ENCODE measurements at places on chromosomes 16 and 17.

- DNase-seq = no peak
Measured at GRCh38 chr16:68366062-68366461, 55.2 kb downstream of the PRMT7 start.

GRCh38 chr16:85851034-85851785, 47.8 kb upstream of the IRF8 start:
- no peak for DNase-seq

GRCh38 chr17:34556384-34556783, 23.0 kb upstream of the TMEM132E start:
- DNase-seq = no peak

- no peak for DNase-seq
Measured at GRCh38 chr16:12086822-12087221, 110.3 kb downstream of the SNX29 start.

GRCh38 chr17:56676810-56677209, 83.3 kb downstream of the NOG start:
- DNase-seq = no peak

DNA sequence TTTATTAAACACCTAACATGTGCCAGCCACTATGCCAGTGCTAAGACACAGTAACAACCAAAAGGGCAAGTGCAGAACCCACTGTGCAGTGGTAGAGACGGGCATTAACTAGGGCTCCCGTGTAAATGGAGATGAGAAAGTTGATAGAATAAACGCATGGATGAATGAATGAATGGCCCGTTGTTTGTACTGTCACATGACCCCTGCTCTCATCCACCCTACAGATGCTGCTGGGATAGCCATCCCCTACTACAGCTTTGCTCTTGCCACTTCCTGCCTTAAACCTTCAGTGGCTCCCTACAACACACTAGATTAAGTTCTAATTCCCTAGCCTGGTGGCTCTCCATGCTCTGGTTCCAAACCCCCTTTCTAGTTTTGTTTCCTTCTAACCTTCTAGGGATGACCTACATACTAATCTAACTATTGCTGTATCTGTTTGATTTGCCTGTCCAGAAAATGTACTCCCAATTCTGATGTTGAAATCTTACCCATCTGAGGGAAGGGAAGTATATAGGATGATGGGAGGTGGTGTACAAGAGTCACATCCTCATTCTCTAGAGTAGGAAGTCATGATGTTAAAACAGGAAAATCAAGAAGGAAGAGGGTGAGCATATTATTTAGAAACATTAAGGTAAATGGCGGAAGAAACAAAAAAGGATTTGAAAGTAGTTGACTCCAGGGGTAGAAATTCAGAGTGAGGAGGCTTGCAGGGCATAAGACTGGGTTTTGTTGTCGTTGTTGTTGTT, 11.4 kb upstream of the TNRC6C start:
- no peak for DNase-seq

- DNase-seq = peak; percentile 27
Measured at GRCh38 chr17:7136266-7136877, 21.8 kb upstream of the ASGR2 start.

GRCh38 chr16:67240506-67240905, 6.8 kb downstream of the FHOD1 start:
- no peak for DNase-seq

- no peak for DNase-seq
Measured at GRCh38 chr16:5044011-5044540, 10.3 kb upstream of the NAGPA start.

DNA sequence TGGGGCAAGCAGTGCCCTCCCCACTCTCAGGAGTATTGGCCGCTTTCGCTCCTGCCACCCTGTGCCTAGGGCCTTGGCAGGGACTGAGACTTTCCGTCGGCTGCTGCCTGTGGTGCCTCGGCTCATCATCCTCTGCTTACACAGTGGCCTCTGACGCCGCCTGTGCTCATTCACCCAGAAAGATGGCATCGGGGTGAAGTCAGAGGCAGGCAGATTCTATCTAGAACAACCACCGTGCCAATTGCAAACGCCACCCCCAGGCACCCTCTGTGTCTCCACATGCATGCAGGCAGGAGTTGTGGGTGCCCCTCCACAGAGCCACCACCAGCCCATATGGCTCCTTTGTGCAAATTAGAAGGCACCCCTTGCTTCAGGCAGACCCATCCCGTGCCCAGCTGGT, 154.2 kb upstream of the GSE1 start:
- DNase-seq = no peak

DNA sequence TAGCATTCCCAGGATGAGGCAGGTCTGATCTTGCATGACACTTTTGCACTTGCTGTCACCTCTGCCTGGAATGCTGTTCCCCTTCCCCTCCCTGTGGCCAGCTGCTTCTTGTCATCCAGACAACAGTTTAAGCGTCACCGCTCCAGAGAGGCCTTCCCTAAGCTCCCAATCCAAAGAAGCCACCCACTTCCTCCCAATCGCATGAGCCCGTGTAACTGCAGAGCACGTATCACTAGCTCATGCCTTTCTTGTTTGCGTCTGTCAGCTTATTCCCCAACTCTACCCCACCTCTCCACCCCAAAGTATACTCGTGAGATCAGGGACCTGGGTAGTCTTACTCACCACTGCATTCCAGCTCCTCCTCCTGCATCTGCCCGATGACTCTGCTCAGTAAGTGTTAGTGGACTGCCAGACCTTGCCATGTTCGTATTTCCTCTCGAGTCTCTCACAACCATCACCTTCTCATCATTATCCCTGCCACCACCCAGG, 92.8 kb downstream of the GAS7 start:
- DNase-seq = no peak

DNA sequence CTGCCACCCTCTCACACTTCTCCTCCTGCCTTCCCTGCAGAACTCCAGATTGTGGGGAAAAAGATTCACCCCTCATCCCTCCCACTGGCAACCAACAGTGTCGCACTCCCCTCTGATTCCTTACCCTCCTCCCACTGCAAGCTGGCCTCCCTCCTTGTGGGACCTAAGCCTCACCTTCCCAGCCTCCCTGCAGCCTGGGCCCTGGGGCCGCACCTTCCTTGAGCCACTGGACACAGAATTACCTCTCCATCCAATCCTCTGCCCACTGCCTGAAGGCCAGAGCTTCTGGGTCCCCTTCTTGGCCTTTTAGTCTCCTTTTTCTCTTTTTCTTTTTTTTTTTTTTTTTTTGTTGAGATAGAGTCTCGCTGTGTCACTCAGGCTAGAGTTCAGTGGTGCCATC, 33.9 kb downstream of the NGFR start:
- no peak for DNase-seq

DNA sequence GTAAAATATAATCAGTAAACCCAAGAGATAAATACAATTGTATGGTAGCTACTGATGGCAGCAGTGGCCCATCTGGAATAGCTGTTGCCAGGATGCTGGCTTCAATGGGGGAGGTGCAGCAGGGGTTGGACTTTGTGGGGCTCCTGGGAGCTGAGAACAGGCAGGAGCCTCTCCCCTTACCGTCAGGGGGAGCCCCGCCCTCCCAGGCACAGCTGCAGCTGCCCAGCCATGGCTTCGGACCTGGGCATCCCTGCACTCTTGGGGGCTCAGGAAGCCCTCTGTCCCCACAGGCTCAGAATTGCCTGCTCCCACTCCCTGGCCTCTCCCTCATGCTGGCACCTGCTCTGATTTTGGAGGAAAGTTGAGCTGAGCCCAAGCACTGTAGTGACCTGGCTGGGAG, 741.1 kb downstream of the CDH11 start:
- DNase-seq = no peak

DNA sequence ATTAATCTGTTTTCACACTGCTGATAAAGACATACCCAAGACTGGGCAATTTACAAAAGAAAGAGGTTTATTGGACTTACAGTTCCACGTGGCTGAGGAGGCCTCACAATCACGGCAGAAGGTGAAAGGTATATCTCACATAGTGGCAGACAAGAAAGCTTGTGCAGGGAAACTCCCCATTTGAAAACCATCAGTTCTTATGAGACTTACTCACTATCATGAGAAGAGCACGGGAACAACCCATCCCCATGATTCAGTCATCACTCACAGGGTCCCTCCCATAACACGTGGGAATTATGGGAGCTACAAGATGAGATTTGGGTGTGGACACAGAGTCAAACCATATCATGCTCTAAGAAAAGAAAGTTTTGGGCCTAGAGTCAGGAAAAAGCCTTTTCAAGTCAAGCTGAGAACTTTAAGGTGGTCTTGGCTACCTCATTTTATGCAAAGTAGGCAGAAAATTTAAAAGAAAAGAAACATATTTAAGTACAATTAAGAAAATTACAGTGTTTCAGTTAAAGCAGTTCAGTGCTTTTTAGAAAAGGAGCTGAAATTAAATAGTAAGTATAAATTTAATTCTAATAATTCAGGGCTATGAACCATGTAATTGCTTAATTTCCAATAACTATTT, 24.9 kb upstream of the CRYM start:
- DNase-seq = no peak

DNA sequence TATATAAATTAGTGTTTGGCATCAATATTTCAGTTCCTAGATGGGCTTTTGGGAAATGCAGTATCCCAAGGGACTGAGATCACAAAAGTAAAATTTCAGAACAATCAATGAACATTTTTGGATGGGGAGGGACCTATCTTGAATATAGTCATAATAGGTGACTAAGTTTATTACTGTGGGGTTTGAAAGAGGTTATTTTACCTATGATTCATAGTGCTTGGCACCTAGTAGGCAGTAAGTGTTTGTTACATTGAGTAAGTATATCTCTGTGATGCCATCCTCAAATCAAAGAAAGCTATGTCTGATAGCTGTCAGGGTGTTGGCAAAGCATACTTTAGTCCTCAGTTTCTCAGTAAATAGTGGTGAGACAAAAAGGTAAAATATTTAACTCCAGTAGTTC, 36.9 kb downstream of the ZNF207 start:
- no peak for DNase-seq

DNA sequence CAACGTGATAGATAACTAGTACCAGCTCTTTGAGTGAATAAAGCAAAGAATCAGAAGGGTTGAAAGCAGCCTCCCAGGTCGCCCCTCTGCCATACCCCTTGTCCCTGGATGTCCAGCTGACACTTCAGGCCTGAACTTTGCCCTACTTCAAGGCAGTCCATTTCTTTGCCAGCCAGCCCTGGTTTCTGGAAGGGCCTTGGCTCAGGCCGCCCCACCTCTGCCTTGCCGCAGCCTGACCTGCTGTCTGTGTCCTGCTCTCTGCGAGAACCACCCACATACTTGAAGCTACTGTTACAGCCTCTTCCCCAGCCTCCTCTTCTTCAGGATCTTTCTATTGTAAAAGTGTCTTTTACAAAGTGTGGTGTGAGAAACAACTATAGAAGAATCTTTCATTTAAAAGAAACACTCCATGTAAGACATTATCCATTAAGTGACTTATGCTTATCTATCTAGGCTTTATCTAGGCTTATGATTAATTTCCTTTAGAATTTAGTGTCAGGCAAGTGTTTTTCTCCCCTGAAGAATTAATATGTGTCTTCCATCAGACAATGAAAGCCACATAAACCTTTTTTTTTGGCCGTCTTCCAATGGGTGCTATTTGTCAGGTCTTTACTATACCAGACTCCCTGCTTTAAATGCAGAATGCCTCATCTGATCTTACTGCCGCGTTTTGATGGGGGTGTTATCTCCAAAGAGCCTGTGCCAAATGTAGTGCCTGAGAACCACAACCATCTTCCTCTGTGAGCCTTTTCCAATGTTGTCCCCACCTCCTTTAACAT, 133.9 kb downstream of the SOCS1 start:
- no peak for DNase-seq

- no peak for DNase-seq
Measured at GRCh38 chr16:68309799-68310198, 947 bp downstream of the SLC7A6OS start.

- no peak for DNase-seq
Measured at GRCh38 chr16:23061669-23062068, 87.6 kb downstream of the USP31 start.

DNA sequence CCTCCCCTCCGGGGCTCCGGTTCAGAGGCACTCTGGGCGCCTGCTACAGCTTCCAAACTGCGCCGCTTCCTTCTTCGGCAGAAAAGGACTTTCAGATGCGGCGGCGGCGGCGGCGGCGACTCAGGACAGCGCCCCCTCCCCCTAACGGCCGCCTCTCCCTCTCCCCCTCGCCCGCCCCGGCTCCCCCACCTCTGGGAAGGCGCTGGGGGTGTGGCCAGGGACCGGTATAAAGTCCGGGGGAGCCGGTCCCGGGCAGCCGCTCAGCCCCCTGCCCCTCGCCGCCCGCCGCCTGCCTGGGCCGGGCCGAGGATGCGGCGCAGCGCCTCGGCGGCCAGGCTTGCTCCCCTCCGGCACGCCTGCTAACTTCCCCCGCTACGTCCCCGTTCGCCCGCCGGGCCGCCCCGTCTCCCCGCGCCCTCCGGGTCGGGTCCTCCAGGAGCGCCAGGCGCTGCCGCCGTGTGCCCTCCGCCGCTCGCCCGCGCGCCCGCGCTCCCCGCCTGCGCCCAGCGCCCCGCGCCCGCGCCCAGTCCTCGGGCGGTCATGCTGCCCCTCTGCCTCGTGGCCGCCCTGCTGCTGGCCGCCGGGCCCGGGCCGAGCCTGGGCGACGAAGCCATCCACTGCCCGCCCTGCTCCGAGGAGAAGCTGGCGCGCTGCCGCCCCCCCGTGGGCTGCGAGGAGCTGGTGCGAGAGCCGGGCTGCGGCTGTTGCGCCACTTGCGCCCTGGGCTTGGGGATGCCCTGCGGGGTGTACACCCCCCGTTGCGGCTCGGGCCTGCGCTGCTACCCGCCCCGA, at the start of gene IGFBP4:
Gene IGFBP4, plus strand, starts transcription at position 255 of the 792 bp plus-strand sequence. Its CDS starts 286 bp downstream, at position 541.
- peak; percentile 11 for DNase-seq

- DNase-seq = no peak
Measured at GRCh38 chr17:57425431-57425830, 169.1 kb downstream of the MSI2 start.

GRCh38 chr17:81400154-81400977, 5.1 kb downstream of the BAHCC1 start:
- no peak for DNase-seq

GRCh38 chr17:13182854-13183253, 165.0 kb upstream of the ELAC2 start:
- DNase-seq = no peak

DNA sequence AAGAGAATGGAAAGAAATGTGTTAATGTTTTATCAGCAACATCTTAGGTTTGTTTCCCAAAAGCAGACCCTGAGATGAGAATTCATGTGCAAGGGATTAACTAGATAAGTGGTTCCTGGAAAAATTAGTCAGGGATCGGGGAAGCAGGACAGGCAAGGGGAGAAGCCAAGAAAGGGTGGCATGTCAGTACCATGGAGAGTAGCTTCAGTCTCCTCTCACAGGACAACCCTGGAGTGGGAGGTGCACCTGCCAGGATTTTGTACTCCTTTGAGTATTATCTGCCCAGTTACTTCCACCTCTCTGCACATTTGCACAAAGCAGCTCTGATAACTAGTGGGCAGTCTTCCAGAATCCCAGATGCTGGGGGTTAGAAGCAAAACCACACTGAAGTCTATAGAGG, 117.0 kb downstream of the RGS9 start:
- DNase-seq = no peak

Measured in C1 segment of cervical spinal cord (tissue), 14 donors.